T-helper 17 cell (primary cell): ENCODE measurements at places on chromosomes 7 and 10. TPM values are rescaled to one million over a fixed set of nuclear protein-coding genes. Genes with fewer than 3 reads are reported as not detected.

GRCh38 chr10:51640120-51640819 lies 59.1 kb downstream of the CSTF2T start:
- no peak for DNase-seq

- no peak for DNase-seq
These were observed 35.1 kb upstream of the NPVF start for GRCh38 chr7:25263337-25263736.

DNA sequence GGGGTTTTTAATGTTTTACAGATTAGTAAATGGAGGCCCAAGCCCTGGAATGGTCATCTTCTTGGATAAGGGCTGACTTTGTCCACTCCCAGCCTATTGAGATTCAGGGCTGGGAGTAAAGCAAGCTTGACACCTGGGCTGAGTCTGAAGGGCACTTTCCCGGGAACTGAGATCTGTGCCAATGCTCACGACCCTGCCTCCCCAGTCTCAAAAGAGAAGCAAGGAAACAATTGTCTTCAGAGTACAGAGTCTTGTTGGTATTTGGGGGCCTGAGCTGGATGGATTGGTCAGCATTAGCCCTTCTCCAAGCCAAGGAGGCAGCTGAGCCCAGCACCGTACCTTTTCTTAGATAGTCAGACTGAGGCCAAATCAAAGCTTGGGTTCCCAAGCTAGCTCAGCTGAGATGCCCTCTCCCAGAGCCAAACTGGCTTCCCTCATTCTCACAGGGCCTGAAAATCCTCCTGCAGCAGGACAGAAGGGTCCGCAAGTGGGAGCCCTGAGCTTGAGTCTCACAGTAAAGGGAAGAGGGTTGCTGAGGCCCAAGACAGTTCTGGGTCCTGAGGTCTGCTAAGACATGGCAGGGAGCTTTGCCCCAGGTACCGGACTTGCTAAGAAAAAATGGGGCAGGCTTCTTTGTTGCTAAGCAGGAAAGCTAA lies 3.7 kb downstream of the DDIT4 start:
- no peak for DNase-seq

GRCh38 chr7:77651575-77652162 lies 44.6 kb upstream of the RSBN1L start:
- peak; percentile 8 for DNase-seq

GRCh38 chr7:1348823-1349335 lies 110.4 kb downstream of the MICALL2 start:
- no peak for DNase-seq

DNA sequence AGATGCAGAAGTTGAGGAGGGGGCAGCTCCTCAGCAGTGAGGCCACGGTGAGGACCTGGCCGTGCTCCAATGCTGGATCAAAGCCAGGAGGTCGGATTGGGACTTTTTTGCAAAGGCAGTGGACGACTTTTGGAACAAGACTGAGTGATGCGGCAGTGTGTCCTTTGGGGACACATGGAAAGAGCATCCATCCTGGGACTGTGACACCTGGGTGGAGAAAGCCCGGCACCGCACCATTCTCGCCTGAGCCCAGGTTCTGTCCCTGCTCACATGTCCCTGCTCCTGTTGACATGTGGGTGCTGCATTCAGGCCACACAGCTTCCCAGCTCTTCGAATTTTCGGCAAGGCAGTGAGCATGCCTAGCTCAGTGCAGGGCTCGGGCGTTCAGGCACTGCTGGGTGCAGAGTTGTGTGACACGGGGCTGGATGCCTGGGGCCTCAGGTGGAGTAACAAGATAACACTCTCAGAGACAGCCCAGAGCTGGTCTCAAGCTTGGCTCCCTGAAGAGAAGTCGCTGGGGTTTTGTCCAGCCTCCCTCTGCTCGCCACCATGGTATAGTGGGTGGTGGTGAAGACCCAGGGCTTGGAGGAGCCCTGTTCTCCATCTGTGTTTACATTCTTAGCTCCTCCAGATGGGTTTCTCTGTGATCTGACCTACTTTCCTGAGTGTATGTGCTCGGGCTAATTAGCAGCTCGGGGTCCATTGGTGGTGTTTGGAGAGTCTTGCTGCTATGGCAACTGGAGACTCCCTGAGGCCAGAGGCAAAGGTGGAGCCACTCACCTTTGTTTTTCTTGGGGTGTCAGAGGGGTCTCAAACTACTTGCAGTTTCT lies 111.7 kb upstream of the BTBD16 start:
- no peak for DNase-seq

DNA sequence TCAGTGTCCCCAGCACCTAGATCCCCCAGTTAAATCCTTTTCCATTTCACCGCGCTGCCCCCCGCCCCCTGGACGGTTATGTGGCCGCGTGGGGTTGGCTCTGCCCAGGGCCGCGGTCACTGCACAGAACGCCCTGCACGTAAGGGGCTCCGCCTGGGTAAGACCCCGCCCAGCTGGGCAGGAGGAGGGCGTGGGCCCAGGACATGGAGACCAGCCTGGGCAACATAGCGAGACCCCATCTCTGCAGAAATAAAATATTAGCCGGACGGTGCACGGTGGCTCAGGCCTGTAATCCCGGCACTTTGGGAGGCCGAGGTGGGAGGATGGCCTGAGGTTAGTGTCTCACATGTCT lies 650 bp upstream of the ZFAND2A start:
- no peak for DNase-seq

DNA sequence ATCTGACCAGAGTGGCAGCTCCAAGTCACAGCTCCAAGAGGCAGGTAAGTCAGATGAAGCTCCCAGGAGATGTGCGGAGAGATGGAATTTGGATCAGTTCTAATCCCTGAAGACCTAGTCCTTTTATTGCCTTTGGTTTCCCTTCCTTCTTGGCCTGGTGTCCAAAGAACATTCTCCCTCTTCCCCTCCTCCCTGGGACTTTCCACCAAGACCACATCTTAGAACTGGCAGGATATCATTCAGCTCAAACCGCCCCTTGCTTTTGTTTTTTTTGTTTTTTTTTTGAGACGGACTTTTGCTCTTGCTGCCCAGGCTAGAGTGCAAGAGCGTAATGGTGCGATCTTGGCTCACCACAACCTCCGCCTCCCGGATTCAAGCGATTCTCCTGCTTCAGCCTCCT lies 190.8 kb downstream of the GFRA1 start:
- no peak for DNase-seq

GRCh38 chr7:19369806-19370205 lies 224.6 kb upstream of the FERD3L start:
- DNase-seq, result no peak

DNA sequence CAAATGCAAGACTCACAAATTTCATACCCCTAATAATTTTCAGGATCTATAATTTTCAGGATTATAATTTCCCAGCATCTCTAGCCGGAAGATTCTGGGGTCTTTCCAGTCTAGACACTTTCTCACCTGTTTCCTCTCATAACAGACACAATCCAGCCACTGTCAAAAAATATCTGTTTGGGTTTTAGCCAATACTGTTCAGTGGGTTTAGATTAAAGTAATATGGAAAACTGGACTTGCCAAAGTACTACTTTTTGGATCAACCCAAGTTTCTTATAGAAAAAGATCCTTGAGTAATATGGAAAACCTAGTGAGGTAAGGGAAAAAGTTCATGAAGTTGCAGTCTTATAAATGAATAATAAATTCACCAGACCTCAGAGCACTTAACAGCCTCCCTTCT lies 62.1 kb upstream of the NEBL start:
- DNase-seq, result no peak

DNA sequence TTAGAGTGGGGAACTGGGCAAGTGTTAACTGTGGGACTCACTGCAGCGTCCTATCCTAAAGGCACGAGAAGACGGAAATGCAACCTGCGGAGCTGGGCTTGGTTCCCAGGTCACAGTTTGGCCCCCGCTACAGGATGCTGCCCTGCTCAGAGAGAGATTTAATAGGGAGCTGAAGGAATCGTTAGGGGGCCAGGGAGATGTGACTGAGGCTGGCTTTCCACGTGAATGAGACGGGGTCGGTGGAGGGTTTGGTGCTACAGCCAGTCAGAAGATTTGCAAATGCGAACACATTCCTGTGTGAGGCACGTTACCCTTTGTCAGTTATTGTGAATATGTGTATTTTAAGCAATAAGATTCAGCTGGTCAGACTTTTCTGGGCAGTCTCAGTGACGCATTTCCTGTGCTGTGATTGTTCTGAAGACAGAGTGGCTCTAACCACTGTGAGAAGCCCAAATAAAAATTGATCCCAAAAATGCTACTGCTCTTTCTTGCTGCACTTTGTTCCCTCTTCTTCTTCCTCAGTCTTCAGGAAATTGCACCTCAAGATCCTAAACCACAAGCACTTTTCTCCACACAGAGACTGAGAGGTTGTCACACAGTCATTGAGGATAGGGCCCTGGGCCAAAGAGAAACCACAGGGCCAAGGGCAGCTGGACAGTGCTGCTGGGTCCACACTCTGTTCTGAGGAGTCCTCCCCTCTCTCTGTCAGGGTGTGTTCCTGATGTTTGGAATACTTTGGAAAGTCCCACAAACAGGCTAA lies 21.2 kb downstream of the CYP17A1 start:
- DNase-seq, result no peak

- no peak for DNase-seq
These were observed 377.6 kb upstream of the MYO3A start for GRCh38 chr10:25556457-25556856.

DNA sequence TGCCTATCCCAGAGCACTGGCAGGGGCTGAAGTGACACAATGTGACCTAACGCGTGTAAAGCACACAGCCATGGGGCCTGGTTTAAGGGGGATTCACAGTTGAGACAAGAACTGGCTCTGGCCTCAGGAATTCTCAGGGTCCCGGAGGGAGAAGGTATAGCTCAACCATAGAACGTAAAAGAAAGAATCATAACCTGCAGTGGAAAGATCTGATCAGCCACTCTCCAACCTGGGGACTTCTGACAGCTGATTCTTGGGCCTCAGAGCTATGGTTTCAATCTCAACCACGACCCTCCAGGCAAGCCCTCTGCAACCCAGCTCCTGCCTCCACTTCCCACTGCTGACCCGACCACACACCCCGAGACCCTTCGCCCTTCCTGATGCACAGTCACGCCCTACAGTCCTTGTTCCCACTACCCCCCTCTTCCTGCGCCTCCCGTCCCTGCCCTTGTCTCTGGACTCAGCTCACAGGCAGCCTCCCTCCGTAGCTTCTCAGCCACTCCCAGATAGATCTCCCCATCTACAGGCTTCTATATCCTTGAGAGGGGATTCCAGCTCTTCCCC lies 245.2 kb downstream of the BUB3 start:
- no peak for DNase-seq

DNA sequence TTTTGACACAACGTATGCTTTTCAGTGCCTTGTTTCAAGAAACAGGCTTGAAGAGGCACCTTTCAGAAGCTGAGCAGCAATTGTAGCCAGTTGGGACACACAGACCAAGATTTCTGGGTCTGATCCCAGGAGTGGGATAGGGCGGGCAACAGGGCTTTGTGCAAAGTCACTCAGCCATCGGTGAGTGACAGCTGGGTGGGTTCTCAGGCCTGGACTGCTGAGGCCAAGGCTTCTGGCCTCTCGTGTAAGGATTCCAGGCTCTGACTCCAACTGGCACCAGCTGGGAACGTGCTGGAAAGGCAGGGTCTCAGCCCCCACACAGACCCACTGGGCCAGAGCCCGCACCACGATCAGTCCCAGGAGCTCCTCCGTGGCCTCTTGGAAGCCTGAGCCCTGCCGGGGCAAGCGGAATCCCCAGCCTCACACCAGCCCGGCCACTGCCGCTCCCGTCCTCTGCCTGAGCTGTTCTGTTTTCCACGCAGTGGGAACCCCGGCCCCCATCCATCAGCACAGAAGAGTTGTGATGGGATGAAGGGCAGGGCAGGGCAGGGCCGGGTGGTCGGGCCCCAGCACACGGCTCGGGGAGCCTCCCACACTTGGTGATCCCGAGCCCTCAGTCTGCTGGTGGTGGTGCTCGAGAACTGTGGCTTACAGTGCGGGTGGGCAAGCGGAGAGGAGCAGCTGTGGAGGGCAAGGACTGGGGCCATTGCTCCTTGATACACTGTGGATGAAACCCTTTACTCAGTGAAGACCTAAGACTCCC lies 46.8 kb downstream of the VIPR2 start:
- DNase-seq, result no peak

DNA sequence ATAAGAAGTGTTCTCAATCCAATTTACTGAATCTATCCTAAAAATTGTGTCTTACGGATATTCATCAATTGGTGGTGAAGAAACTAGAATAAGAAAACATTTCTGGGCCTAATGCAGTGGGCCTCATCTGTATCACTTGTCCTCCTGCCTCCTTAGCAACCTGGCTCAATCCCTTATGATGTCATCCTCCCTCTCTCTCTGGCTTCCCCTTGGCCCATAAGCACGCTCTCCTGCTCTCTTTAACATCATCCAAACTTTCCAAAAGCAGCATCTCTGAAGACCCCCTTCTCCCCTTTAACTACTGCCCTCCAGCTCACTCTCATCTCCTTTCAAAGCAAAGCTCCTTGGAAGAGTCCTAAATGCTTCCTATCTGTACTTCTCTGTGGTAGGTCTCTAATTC lies 4.7 kb upstream of the STN1 start:
- no peak for DNase-seq

DNA sequence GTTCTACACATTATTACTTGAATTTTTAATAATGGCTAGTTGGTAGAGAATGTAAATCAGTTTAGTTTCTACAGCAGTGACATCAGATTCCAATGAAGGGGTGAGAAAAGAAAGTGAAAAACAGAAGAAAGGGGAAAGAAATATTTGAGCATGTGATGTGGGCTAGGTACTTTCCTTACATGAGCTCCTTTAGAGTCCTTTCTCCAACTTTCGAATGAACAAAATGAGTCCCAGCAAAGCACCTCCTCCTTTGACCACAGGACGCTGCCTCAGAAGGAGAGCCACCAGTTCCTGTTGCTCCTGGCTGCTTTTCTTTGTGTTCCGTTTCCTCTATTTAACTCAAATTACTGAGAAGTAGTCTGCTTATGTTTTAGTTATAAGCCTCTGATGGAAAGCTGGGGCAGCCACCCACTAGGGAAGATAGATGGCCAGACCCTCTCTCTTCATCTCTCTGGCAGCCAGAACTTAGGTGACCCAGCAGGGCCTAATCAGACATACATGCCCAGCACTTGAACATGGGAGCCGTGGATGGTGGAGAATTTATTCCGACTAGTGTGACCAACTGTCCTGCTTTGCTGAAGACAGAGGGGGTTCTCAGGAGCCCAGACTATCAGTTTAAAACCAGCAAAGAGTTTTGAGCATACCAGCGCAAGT lies 82.4 kb upstream of the NME8 start:
- DNase-seq, result no peak

DNA sequence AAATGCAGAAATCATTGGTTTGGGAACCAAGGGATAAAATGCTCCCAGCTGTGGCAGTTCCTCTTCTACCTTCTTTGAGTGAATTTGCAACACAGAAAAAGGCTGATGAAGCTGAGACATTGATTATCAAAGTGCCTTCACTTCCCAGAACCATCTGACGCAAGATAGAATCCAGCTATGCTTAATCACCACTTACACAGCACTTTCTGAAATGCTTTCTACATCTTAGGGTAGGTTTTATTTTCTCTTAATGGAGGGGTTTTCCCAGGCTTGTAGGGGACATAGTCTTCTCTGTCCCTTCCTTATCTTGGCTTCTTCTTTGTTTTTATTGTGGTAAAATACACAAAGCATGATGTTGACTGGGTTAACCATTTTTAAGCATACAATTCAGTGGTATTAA lies 332.6 kb upstream of the ZNF32 start:
- DNase-seq, result no peak

Gene SMO
- total RNA-seq, result not detected

Gene RASA4B
- 20.7 TPM for total RNA-seq
